ENCODE measurements at places on chromosomes 16 and 17.

DNA sequence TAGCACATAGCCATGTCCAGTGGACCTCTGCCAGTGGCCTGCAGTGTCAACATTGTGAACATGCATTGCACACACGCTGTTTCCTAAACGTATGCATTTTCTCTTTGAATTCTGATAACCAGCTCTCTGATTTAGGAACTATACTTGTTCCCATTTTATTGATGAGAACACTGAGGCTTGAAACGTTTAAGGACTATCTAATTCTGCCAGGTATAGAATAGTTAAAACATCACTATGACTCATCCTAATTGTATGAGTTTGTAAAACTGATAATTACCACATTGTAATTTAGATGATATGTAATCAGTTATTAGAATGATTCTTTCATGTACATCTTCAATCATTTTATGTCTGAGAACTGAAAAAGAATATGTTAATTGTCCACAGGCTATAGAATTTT lies 3.1 kb downstream of the BEAN1 start:
- no peak for ATAC-seq

- ATAC-seq, result no peak
Measured at GRCh38 chr16:27433636-27434035, 31.7 kb downstream of the IL21R start.

GRCh38 chr16:11320170-11320569 lies 25.1 kb upstream of the RMI2 start:
- no peak for ATAC-seq

- ATAC-seq, result no peak
Measured at GRCh38 chr17:3656755-3657587, 11.4 kb downstream of the TAX1BP3 start.

Measured in SK-N-SH treated with all-trans-retinoic acid at 6 μM for 48 hours (cell line).